Naive thymus-derived CD4-positive, alpha-beta T cell (primary cell): ENCODE measurements at places on chromosomes 2 and 18. TPM values are rescaled to one million over a fixed set of nuclear protein-coding genes. Genes with fewer than 3 reads are reported as not detected.
A peak's percentile ranks its signal among the peaks of the same experiment; 100 is the strongest.

DNA sequence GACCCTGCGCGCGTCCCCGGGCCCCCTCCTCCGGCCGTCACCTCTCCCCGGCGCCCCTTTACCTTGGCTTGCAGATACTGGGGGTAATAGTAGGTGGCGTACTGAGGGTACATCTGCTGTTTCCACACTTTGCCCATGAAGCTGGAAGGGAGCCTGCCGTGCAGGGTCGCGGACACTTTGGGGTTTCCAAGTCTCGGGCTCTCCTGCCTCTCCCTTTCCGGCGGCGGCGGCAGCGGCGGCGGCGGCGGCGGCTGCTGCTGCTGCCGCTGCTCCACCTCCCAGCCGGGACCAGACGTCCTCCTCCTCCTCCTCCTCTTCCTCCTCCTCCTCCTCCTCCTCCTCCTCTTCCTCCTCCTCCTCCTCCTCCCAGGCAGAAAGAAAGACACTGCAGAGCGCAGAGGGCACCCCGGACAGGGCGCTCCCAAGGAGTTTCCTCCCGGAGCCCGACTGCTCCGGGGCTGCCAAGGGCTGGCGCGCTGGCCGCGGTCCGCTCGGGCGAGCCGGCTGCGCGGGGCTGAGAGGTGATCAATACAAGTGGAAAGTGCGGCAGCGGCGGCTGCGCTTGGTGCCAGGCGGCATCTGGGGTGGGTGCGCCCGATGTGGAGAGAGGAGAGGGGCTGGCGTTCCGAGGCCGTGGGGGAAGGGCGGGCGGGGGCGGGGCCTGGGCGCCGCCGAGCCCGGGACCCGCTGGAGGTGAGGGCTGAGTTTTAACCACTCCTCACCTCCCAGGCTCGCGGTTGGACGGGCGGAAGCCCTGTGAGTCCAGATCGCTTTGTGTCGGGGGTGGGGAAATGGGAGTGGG is at the start of gene RBMS1:
Gene RBMS1, minus strand, starts transcription at position 581 of the 802 bp plus-strand sequence. Its CDS starts 444 bp downstream, at position 137.
- no peaks in the 10 kb centered on the region for H3K27me3 ChIP-seq
- H3K4me3 ChIP-seq: peak within 1 kb of the TSS; percentile 64
- H3K27ac ChIP-seq: peak within 1 kb of the TSS; percentile 96
- peaks cover 10% of the 10 kb centered on the region for H3K4me1 ChIP-seq

- H3K36me3 ChIP-seq: no peaks in the 10 kb centered on the region
- H3K4me3 ChIP-seq: no peak overlapping the region
- H3K4me1 ChIP-seq: no peaks in the 10 kb centered on the region
- H3K27me3 ChIP-seq: no peaks in the 10 kb centered on the region
- no peak overlapping the region for H3K27ac ChIP-seq
These were observed 649.8 kb downstream of the ARHGAP15 start for GRCh38 chr2:143779021-143779420.

DNA sequence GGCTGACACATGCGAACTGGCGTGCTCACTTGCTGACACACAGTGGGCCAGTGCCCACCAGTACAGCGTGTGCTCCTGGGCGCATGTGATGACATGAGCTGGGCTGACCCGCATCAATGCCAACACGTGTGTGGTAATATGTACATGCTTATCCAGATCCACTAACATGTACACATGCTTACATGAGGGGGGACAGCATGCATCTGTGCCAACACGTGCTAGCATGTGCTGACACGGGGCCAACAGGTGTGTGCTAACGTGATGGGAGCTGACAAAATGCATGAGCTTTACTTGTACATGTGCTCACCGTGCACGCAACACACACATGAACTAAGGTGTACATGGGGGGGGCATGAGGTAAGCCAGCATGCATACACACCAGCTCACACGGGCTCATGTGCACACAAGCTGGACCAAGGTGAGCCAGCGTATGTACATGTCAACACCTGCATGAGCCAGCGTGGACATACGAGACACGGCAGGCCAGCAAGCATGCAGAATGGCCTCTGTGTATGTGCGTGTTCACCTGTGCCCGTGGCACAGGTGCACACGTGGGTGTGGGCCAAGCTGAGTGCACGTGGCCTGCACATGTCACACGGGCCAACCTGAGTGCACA is 28.5 kb downstream of the GPC1 start:
- H3K27ac ChIP-seq: no peak overlapping the region
- no peaks in the 10 kb centered on the region for H3K36me3 ChIP-seq
- H3K27me3 ChIP-seq: no peaks in the 10 kb centered on the region

DNA sequence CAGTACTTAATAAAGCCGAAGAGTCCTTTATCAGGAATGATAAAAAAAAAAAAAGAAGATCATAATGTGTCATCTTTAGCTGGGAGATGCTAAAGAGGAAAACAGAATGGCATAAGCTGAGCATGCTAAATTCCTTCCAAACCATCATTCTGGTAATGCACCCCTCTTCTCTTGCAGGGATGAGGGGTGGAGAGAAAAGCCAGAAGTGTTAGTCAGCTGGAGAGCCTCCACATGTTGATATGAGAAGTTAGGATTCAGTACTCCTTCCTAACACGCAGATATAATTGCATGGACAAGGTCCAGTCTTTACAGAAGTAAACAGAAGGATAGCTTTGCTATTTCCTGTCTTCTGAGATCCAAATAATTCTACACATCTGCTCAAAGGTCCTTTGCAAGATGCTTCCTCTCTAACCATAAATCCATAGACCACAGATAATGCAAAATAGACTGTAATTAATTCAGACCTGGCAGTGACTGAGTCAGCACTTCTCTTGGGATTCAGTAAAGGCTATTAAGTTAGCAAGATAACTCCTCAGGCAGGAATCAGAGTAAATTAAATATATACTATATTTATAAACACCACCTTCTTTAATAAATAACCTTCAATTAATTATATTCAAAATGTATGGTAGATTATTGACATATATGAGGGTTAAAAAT is 930.0 kb upstream of the KLHL29 start:
- no peak overlapping the region for H3K4me3 ChIP-seq
- H3K4me1 ChIP-seq: no peaks in the 10 kb centered on the region
- no peak for DNase-seq
- no peaks in the 10 kb centered on the region for H3K36me3 ChIP-seq
- H3K27me3 ChIP-seq: no peaks in the 10 kb centered on the region

GRCh38 chr2:117257362-117257761 is 557.1 kb upstream of the DDX18 start:
- H3K4me3 ChIP-seq: no peak overlapping the region
- H3K36me3 ChIP-seq: no peaks in the 10 kb centered on the region
- H3K27ac ChIP-seq: no peak overlapping the region
- H3K27me3 ChIP-seq: no peaks in the 10 kb centered on the region
- no peaks in the 10 kb centered on the region for H3K4me1 ChIP-seq

DNA sequence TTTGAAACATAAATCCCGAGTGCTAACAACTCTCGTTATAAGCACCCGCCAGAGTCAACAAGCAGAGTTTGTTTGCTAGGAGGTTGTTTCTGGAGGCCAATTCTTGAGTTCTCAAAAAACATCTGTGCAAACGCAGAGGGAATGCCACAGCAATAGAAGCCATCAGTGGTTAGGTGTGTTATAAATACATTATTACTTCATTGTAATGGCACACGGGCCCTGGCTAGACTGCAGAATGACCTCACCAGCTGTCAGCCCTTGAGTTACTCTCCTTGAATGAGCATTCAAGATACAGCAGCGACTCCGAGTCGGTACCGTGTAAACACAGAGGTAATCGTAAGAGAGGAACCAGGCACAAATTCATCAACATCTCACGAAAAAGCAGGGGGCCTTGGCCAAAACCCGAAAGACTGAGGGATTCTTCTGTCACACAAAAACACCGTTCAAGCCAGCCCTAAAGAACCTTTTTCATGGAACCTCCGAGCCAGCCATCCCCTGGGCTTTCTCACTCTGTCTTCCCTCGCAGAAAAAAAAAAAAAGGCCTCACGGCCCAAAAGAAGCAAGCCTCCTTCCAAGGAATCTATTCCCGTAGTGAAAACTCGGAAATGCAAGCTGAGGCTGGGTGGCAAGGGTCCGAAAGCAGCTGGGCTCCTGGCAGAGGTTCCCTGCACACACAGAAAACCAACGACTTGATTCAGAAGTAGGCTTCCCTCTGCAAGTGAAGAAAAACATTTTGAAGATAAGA is 133.7 kb upstream of the MEIS1 start:
- no peaks in the 10 kb centered on the region for H3K27me3 ChIP-seq
- no peak for DNase-seq
- no peaks in the 10 kb centered on the region for H3K4me1 ChIP-seq
- no peak overlapping the region for H3K4me3 ChIP-seq
- H3K27ac ChIP-seq: no peak overlapping the region
- H3K36me3 ChIP-seq: no peaks in the 10 kb centered on the region

DNA sequence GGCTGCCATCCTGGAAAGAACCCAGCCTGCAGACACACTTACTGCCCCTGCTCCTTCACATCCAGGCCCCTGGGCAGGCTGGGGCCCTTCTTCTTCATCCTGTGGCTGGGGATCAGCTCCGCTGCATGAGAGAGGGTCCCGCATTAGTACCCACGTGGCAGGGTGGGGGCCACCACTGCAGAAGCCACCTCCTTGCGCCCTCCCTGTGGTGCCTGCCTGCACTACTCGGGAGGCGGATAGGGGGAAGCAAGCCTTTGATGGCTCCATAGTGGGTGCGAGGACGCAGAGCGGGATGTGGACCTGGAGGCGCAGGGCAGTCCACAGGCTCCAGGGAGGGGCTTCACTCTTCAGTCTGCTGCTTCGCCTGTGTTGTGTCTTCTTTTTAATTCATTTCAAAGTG is 46.7 kb downstream of the GPC1 start:
- H3K27ac ChIP-seq: no peak overlapping the region
- no peak overlapping the region for H3K4me3 ChIP-seq
- no peaks in the 10 kb centered on the region for H3K36me3 ChIP-seq
- H3K27me3 ChIP-seq: no peaks in the 10 kb centered on the region
- DNase-seq: no peak
- no peaks in the 10 kb centered on the region for H3K4me1 ChIP-seq

GRCh38 chr2:209517436-209517835 is 93.6 kb downstream of the MAP2 start:
- no peaks in the 10 kb centered on the region for H3K4me1 ChIP-seq
- no peak for DNase-seq
- no peak overlapping the region for H3K27ac ChIP-seq
- H3K4me3 ChIP-seq: no peak overlapping the region

- DNase-seq: no peak
- no peaks in the 10 kb centered on the region for H3K27me3 ChIP-seq
- no peaks in the 10 kb centered on the region for H3K36me3 ChIP-seq
- H3K4me3 ChIP-seq: no peak overlapping the region
- H3K27ac ChIP-seq: no peak overlapping the region
- H3K4me1 ChIP-seq: peaks cover 16% of the 10 kb centered on the region
These were observed 527.4 kb downstream of the RNF144A start for GRCh38 chr2:7444626-7445025.

DNA sequence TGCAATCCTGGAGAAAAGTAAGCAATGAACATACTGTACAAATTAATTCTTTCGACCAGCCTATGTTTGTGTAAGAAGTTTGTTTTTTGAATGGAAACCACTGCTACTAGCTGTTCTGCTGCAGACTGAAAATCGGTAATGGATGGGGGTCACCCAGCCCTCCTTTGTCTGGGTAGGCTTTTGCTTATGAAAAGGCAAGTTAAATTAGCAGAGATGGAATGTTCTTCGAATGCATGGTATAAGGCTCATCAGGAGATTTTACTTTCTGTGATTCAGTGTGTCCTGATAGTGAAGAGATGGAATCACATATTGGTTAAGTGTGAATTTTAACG is 53.8 kb downstream of the EEF1B2 start:
- H3K36me3 ChIP-seq: no peaks in the 10 kb centered on the region
- no peaks in the 10 kb centered on the region for H3K27me3 ChIP-seq
- no peaks in the 10 kb centered on the region for H3K4me1 ChIP-seq
- no peak overlapping the region for H3K27ac ChIP-seq
- H3K4me3 ChIP-seq: no peak overlapping the region

The CPS1 gene
- not detected for total RNA-seq

The ALPI gene
- not detected for total RNA-seq

The FNDC4 gene
- total RNA-seq: not detected

The SLC8A1 gene
- 1.2 TPM for total RNA-seq
